ENCODE measurements at places on chromosomes 11 and 22.

DNA sequence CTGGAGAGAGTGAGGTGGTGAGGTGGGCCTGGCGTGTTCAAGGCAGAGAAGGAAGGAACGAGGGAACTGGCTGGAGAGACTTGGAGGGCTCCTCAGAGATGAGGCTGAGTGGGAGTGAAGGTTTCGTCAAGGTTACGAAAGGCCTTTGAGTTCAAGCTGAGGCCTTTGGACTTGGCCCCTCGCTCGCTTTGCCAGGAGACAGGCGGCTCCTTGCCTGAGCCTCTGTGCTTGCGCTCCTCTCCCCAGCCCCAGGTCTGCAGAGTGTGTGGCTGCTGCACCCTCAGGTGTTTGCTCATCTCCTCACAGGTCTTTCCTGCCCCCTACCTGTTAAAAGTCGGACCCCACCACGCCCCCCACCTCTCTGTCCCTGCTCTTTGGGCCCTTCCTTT lies 91.6 kb downstream of the ATXN10 start:
- no peak for DNase-seq

DNA sequence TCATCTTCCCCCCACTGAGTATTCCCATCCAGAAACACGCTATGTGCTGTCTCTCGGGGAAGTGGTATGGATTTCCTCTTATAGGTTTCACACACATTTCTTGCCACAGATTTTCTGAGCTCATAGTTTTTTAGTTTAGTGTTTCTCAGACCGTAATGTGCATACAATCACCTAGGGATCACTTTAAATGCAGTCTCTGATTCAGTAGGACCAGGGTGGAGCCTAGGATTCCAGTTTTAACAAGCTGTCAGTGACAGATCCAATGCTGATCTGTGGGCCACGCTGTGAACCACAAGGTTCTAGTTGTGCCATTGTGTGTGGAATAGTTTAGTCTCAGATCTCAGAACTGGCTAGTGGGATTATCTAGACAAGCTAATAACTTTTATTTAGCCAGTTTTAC lies 23.7 kb upstream of the CXCR5 start:
- DNase-seq, result no peak

- DNase-seq, result no peak
Measured at GRCh38 chr22:48382197-48382596, 1445.5 kb downstream of the BRD1 start.

- no peak for DNase-seq
Measured at GRCh38 chr11:7046474-7047175, 26.3 kb downstream of the NLRP14 start.
